AG09319 (cell line): ENCODE measurements at places on chromosomes 3 and 15.

DNA sequence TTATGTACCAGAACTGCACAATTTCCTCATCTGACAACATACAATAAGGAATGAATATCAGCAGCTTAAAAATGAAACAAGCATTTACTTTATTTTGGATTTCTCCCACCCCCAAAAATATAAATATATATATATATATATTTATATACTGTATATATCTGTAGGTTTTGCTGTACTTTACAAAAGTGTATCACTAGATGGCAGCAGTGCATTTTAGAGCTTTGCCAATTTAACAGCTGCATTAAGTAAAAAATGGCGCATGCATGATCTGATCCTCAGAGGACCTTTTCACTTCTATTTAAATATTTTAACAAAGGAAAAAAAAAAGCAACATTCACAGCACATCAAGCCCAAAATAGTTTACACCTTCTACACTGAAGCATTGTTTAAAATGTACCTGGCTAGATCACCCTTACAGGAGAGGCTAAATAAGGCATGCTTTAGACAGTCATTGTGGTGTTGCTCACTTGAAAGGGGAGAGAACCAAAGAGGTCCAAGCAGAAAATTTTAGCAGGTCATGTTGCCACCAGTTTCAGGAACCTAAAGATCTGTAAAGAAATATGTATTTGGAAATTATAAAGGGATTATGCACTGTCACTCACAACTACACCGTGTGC lies 72.6 kb downstream of the NPTN start:
- DNase-seq: peak; percentile 32

DNA sequence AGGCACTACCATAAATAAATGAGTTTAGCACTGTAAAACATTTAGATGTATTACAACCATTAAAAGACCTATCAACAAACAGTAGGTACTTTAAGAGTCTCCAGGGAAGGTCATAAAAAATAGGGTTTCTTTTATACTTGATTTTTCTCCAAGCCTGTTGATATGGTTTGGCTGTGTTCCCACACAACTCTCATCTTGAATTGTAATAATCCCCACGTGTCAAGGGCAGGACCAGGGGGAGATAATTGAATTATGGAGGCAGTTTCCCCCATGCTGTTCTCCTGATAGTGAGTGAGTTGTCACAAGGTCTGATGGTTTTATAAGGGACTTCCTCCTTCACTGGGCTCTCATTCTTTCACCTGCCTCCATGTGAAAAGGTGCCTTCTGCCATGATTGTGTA lies 468.9 kb upstream of the UBE2E2 start:
- DNase-seq: no peak

DNA sequence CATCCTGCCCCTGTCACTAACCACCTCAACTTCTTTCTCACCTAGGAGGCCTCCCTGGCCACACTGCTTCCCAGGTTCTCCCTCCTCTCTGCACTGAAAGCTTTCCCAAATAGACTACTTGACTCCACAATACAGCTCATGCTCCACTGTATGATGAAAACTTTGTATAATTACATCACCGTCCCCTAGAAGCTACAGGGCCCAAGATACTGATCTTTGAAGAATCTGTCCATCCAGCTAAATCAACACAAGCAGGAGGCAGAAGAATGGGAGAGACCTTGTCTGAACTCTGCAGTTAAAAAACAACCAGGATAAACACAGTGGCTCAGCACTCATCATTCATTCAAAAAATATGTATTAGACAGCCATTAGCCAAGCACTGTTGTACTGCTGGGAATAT lies 26.4 kb upstream of the RPS17 start:
- no peak for DNase-seq

GRCh38 chr3:69970827-69971226 lies 28.7 kb upstream of the SAMMSON start:
- DNase-seq: no peak

GRCh38 chr15:78194568-78194925 lies 39.8 kb downstream of the ACSBG1 start:
- no peak for DNase-seq

DNA sequence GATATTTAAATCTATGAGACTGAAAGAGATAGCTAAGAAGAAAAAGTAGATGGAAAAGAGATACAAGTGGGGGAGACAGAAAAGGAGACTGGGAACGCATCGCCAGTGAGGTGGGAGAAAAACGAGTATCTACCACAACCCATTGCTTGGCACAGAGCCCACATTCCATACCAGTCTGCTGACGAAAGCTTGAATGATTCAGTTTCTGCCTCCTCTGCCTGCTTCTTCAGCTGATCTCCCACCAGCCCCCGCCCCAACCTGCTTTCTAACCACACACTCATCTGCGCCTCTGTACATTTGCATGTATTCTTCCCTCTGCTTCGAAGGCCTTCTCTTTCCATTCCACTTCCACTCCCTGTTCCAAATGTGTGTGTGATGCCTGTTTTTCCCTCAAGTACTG lies 188.1 kb downstream of the USP13 start:
- no peak for DNase-seq

DNA sequence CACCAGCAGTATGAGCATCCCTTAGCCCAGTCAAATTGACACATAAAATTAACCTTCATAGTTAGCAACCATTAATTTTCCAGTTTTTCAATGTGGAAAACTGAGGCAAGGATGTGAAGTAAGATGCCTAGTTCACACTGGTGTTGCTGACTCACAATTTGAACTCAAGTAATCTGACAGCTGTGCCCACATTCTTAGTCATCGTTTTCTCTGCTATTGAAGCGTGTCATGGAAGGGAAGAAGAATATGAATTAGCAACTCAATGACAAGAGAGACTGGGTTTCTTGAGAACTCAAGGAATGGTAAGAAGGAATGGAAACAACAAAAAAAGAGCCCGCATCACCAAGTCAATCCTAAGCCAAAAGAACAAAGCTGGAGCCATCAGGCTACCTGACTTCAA lies 261.4 kb downstream of the EPHA3 start:
- DNase-seq: no peak

DNA sequence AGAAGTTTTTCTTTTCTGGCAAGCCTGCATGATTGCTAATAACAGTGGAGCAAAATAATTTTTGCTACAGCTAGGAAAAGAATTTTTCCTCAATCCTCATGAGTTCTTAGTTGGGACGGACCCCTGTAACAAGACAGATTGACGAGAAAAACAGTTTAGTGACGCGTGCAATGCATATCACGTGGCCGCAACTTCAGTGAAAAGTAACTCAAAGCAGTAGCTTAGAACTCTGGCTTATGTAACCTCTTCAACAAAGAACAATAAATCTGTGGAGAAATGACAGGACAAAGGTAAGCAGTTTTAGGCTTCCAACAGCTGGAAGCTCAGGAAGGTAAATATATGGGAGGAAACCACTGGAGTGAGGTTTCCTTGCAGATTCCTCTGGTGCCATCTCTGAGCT lies 19.7 kb downstream of the FAM107A start:
- no peak for DNase-seq

DNA sequence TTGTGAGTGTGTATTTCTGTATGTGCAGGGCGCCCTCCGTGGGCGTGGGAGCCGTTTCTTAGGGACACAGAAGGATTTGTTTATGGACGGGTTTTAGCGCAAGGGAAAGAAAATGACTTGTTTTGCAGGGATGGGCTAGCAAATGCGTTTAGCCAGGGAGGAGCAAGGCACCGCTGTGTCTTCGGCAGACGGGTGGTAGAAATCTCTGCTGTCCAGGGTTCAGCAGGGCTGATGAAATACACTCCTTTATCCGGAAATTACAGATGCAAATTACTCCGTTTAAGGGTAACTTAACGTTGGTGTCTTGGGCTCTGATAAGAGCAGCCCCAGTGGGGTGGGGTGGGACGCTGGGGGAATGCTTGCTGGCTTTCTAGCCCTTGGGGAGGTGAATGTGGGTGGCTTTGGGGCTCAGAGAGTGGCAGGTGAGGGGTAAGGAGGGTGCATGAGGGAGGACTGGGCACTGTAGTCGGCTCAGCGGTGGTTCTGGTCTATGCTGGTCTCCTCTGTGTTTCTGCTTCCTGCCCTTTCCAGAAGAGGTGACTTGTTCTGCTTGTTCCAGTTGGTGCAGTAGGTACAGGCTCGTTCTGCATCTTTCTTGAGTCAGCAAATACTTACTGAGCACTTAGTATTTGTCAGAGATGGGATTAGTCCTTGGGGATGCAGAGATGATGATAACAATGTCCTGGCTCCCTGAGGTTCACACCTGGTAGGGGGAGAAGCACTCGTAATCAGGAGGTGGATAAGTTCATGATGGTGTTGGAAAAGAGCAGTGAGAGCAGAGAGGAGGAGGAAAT lies 954 bp downstream of the SV2B start:
- no peak for DNase-seq

GRCh38 chr3:180250172-180250571 lies 213.4 kb upstream of the PEX5L start:
- no peak for DNase-seq

- no peak for DNase-seq
These were observed 540 bp upstream of the PPP1R2 start for GRCh38 chr3:195543500-195544229.

DNA sequence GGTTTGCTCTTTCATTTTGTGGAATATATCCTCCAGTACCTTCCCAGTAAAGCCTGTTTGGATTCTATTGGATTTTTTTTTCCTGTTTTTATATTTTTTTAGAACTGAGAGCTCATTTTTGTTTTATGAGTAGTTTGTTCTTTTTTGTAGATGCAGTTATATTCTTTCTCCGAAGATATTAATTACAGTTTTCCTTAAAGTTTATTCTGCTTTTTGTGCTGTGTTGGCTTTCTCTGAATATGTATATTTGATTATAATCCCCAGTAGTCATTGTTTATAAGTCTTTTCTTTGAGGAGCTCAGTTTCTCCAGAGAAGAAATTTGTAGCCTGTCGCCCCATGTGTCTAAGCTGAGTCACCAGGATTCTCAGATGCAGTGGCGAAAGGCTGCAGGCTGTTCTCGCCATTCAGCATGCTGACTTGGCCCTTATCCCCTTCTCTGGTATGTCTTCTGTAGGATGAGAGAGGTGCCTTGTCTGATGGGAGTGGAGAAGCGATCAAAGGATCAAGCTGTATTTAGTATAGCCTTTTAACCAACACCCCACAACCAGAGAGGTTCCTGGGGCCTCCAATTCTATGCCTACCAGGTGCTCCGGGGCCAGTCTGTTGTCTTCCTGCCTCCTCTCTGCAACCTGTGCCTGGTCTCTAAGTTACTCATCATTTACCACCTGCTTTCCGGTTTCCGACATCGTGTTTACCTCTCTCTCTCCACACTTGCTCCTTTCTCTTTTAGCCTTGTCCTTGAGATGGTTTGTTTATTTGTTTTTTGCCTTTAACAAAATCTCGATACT lies 31.7 kb upstream of the MFSD1 start:
- DNase-seq: no peak

DNA sequence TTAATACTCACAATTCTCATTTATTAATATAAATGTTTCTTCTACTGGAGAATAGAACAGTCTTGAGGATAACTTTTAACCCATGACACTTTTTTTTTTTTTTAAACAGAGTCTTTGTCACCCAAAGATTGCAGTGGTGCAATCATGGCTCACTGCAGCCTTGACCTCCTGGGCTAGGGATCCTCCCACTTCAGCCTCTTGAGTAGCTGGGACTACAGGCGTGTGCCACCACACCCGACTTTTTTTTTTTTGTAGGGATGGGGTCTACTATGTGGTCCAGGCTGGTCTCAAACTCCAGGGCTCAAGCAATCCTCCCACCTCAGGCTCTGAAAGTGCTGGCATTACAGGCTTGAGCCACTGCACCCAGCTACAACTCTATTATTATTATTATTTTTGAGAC lies 34.5 kb downstream of the PIK3CB start:
- no peak for DNase-seq

DNA sequence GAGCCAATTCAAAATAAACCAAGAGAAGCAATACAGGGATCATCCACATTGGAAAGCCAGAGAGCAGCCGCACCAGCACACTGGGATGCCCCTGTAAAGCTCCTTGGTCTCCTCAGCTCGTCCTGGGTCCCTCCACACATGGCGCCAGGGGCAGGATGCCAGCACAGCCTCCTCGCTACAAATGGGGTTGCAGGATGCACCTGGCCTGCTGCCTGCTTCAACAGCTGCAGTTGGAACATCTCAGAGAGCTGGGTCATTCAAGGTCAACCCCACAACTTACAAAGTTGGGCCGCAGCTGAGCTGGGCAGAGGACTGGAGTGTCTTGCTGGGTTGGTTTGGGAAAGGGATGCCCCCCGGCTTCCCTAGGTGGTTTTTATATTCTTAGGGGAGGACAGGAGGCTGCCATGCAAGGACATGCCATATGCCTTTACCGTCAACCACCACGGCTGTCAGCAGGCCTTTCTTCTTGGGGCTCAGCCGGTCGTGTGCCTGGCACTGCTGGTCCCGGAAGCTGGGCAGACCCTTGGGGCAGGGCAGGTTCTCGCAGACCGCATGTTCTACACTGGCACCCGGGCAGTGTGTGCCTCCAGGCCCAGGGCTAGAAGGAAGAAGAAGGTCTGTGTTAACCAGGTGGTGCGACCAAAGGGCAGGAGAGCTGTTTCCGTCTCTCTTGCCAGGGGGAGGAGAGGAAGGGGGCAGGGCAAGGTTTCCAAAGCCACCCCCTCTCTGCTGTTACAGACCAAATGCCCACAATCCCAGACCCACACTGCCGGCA lies 225.2 kb downstream of the ADAMTS17 start:
- no peak for DNase-seq

- no peak for DNase-seq
These were observed 1.2 kb upstream of the HYAL2 start for GRCh38 chr3:50323614-50324199.

- no peak for DNase-seq
These were observed 289.6 kb downstream of the UACA start for GRCh38 chr15:70473581-70474370.

- DNase-seq: no peak
These were observed 315.1 kb upstream of the TBC1D5 start for GRCh38 chr3:18057471-18058091.

GRCh38 chr3:38473229-38473628 lies 19.5 kb downstream of the ACVR2B start:
- DNase-seq: no peak

- DNase-seq: no peak
These were observed 45.2 kb upstream of the RASA2 start for GRCh38 chr3:141441381-141442364.
